ENCODE measurements at places on chromosomes 4 and X. TPM values are rescaled to one million over a fixed set of nuclear protein-coding genes. Genes with fewer than 3 reads are reported as not detected.

The GABRG1 gene
- not detected for polyA plus RNA-seq

GRCh38 chr4:149765630-149766029 lies 50.0 kb downstream of the IQCM start:
- DNase-seq: no peak

GRCh38 chr4:99998062-99998867 lies 48.2 kb upstream of the H2AZ1 start:
- peak; percentile 17 for DNase-seq

- DNase-seq: no peak
Observed at GRCh38 chrX:129000018-129000417, 523.3 kb downstream of the SMARCA1 start.

GRCh38 chr4:87557348-87557747 lies 28.2 kb upstream of the SPARCL1 start:
- no peak for DNase-seq

DNA sequence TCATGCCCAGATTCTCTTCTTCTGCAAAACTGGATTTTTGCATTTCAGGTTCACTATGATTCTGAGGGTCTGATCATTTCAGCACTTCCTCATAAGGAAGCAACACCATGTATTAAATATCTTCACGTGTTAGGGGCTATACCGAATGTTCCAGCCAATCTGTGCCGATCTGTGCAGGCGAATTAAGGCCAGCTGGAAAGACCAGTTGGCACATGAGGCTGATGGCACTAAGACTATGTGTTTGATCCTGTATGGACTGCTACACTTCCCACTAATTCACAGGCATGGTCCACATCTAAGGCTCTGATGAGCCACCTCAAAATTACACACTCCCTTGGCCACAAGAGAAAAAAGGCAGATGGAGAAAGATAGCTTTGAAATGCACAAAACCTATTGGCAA lies 28.8 kb downstream of the KDR start:
- no peak for DNase-seq

DNA sequence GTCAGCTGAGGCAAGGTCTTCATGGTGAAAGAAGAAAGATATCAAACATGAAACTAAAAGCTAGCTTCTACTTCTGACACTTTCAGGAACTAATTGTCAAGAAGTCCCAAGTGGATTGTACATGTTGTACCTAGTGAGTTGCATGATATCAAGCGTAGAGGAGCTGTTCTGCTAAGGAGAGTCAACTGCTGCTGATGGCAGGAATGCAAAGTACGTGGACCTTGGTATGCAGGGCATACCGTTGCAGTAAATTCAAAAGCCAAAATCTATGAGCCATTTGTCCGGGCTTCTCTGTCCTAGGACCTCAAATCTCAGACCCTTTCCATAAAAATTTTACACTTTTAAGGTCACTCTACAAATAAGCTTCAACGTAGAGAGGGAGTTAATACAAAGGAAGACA lies 446.2 kb downstream of the KCTD8 start:
- no peak for DNase-seq

The TCEAL3 gene
- 10.8 TPM for polyA plus RNA-seq

DNA sequence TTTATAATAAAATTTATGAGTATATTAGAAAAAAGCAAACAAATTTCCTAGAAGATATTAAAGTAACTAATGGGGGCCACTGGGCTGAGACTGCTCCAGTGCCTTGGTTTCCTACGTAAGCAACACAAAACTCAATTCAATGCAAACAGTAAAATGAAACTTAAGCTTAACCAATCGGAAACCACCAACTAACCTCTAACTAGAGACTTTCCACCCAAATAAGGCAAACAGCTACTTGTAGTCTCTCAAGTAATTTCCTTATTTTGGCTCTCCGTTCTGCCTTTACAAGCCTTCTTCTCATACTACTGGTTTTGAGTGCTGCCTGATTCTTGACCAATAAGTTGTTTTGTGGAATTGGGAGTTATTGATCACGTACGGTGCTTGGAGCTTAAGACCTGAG lies 167.3 kb upstream of the VEGFC start:
- DNase-seq: no peak

The GRIA3 gene
- polyA plus RNA-seq: 1.7 TPM

GRCh38 chr4:110032603-110033002 lies 119.9 kb downstream of the EGF start:
- no peak for DNase-seq

The C4orf17 gene
- 0.08 TPM for polyA plus RNA-seq

The MYOZ2 gene
- polyA plus RNA-seq: 354 TPM

The CTAG2 gene
- not detected for polyA plus RNA-seq

The HPGD gene
- 20.5 TPM for polyA plus RNA-seq

DNA sequence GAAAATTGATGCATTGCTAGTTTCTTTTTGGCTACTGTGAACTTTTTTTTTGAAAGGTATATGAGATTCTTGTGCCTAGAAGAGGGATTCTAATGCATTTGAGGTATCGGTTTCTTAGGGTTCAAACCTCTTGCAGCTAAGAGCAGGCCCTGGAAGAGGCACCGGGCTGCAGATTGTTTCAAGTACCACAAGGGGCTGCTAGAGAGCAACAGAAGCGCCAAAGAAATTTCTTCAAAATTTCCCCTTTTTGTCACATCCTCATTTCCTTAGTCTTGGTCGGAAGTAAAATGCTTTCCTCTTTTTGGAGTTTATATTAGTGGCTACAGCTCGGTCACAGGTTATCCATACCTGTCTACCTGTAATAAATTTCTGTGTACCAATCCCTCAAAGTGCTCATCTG lies 89.8 kb downstream of the PDGFRA start:
- DNase-seq: peak; percentile 27

The JCHAIN gene
- polyA plus RNA-seq: 1.1 TPM

The GPAT3 gene
- 19.3 TPM for polyA plus RNA-seq

The ODAPH gene
- not detected for polyA plus RNA-seq

DNA sequence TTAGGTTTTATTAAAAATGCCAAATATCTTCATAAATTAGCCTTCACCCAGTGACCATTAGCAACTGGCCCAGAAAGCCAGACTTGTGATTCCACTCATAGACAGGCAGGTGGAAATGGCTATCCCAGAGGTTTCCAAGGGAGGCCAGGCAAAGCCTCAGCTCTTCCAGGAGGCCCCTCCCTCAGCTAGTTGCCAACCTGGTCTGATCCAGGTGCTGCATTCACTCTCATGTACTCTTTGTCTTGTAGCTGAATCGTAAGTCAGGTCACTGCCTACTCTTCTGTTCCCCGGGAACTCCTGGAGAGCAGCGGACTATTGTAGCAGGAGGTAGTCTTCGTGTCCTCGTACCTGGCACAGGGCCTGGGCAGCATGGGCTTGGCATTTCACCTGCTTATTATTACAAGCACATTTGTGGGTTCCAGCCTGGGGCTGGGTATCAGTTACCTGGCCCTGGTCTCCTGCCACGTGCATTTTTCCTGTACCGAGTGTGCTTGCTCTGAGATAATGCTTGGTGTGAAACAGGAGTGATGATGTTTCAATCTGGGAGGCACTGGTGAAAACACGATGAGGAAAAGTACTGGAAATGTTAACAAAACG lies 101.6 kb downstream of the FAM193A start:
- no peak for DNase-seq

DNA sequence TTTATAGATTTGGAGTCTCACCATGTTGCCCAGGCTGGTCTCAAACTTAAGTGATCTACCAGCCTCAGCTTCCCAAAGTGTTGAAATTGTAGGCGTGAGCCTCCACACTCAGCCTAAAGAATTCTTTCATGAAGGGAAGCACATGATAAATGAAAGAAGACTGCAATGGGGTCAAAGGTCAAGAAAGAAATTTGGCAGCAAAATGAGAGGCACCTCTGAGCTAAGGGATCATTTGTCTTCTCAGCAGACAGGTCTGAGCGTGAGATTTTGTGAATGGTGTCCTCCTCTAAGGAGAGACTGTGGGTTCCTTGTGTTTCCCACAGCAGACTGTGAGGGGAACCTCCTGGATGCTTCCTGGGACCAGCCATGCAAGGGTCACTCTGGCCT lies 57.5 kb upstream of the EGFL6 start:
- DNase-seq: no peak

The SLC49A3 gene
- polyA plus RNA-seq: 25.5 TPM

DNA sequence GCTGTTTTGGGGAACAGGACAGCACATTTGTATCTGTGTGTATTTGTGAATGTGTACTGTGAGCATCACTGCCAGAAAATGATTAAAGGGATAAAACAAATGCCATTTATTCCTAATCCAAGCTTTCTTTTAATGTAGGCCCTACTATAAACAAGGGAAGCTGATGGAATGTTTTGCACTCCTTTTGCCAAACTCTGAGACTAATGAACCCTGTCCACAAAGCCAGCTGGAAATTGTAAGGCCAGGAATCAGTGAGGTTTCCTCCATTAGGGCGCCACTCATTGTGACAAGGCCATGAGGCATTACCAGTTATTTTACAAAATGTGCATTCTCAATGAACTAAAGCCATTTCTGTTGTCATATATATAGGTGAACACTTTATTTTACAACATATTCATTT lies 163.0 kb upstream of the NAP1L5 start:
- DNase-seq: no peak

DNA sequence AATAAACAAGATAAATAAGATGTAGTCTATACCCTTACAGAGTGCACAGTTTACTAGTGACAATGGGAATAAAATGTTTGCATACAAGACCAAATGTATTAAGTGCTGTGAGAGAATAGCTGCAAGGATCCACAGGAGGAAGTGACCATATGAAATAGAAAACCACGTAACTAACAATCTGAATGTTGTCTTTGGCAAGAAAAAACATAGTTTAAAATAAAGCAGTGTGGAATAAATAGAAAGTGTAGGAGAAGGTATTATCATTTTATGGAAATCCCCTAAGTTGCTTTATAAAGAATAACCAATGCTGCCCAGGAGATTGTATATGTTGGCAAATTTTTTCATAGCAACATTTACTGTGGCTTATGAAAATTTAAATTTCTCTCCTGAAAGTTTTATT lies 116.1 kb downstream of the PCDH7 start:
- no peak for DNase-seq

DNA sequence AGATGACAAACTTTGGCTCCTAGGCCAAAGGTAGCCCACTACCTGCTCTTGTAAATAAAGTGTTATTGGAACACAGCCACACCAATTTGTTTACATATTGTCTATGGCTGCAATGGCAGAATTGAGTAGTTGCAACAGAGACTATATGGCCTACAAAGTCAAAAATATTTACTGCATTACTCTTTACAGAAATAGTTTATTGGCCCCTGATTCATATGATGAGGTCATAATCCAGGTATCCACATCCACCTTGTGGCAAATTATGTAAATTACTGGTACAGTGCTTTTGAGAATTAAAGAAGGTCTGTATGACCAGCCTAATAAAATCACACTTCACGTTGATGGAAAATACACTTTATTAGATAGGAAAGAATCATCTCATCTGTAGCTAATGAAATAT lies 337.0 kb upstream of the DDX53 start:
- DNase-seq: no peak

GRCh38 chr4:113293043-113293560 lies 243.6 kb downstream of the ANK2 start:
- peak; percentile 92 for DNase-seq

The KIAA0232 gene
- 19.7 TPM for polyA plus RNA-seq

DNA sequence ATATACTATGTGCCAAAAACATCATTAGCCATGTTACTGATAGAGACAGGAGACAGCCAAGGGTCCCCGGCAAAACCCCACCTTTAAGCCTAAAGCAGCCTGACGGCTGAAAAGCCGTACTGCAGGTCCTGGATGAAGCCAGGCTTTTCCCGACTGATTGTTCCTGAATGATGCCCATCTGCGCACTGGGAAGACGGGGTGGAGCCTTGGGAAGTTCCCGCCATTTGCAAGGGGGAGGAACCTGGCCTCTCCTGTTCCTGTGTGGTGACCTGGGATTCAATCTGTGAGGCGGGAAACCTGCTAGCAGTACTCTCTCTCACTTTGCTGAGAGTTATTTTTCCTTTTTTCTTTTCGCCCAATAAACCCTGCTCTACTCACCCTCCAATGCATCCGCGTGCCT lies 15.1 kb upstream of the CAMK2D start:
- DNase-seq: no peak

DNA sequence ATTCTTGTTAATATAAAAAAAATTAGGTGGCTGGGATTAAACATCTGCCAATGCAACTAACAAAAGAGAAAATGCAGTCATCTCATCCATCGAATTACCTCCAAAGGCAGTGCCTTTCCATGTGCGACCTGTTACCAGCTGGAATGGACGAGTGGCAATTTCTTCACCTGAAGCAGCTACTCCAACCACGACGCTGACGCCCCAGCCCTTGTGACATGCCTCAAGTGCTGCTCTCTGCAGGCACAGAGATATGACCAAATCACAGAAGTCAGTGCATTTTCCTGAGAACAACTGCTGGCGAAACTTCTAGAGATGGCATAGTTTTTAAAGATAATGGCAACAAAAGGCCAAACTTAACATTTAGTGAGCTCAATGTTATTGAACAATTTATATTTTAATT lies 13.8 kb downstream of the ADH5 start:
- no peak for DNase-seq

The HSFX3 gene
- polyA plus RNA-seq: 0.33 TPM

The MAGEA2 gene
- not detected for polyA plus RNA-seq

DNA sequence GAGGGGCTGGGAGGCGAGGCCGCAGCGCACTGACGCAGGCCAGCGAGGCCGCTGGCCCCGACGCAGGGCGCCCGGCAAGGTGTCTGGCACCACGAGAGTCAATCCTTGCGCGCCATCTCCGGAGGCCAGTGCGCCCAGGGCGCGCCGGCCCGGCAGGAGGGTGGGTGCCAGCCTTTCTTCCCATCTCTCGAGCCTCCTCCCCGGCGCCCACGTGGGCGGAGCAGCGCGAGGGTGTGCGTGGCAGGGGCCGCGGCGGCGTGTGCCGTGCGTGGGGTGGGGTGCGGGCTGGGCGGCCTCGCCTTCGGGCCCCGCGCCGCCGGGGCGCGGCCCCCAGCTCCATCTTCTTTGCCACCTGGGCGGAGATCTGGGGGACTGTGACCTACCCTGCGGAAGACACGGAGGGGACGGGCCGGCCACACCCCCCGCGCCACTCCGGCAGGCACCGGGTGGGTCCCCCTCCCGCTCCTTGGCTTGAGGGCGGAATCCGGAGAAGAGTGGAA lies 877 bp downstream of the JAKMIP1 start:
- DNase-seq: no peak

DNA sequence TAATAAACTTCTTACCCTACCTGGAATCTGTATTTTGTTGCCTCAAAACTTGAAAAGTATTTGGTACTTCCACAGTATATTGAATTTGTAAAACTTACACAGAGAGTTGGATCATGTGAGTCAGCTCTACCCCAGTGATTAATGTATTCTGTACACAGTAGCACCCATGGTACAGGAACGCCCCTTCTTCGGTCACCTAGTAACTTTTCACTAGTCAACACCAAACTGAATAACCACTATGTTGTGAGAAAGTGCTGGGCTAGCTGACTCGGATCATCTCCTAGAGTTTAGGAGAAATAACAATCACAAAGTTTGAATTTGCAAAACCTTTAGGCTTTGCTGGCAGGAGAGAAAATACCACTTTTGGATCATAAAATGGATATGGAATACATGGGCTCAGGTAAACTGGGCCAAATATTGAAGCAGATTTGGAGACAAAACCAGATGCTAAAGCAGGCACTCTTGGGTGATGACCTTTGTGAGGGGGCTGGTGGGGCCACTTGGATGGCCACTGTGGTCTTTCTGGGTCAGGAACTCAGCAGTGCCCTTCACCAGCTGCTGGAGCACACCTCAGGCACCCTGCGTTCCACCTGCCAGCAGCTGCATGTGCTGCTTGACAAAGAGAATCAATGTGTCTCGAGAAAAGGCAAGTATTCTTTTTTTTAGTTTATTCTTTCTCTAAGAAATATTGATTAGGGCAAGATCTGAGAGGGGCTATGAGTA lies at the start of gene DTHD1:
Gene DTHD1, plus strand, starts transcription at position 233 of the 723 bp plus-strand sequence. Its CDS starts 143 bp downstream, at position 376.
- DNase-seq: no peak
